Activated CD8-positive, alpha-beta T cell treated with anti-CD3 and anti-CD28 coated beads for 36 hours (primary cell): ENCODE measurements at places on chromosomes 7 and 10. TPM values are rescaled to one million over a fixed set of nuclear protein-coding genes. Genes with fewer than 3 reads are reported as not detected.
A peak's percentile ranks its signal among the peaks of the same experiment; 100 is the strongest.

GRCh38 chr7:816751-817671, 15.3 kb upstream of the SUN1 start:
- peak; percentile 73 for DNase-seq

DNA sequence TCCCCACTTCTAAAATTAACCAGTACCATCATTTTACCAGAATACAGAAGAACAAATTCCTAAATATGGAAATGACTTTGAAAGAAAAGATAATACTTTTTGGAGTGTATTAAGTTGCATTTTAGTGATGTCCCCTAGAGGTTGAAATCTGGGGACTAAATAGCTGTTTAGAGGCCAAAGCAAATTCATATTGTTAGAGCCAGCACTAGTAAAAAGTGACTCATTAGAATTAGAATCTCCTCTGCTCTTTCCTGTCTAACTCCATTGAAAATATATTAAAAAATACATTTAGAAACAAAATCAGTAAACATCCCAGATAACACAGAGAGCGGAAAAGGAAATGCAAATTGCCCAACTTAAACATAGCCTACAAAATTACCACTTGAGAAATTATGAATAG, 1189.6 kb upstream of the C7orf33 start:
- DNase-seq, result no peak

DNA sequence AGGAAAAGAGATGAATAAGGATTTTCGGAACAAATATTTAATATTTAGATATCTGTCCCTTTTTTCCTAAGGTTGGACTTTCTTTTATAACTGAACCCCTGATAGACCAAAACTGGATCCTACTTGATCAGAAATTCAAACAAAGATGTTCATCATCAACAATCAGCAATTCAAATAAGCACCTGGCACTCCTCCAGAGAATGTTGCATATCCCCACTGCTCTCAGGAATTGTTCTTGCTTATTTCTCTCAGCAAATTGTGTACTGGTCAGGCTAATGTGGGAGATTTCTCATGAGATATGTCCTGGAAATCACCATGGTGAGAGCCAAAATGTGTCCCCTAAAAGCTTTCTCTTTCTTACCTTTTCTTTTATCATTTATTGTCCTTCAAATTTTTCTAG, 40.3 kb upstream of the LHFPL3 start:
- no peak for DNase-seq

GRCh38 chr7:78703391-78703790, 750.1 kb downstream of the MAGI2 start:
- no peak for DNase-seq

DNA sequence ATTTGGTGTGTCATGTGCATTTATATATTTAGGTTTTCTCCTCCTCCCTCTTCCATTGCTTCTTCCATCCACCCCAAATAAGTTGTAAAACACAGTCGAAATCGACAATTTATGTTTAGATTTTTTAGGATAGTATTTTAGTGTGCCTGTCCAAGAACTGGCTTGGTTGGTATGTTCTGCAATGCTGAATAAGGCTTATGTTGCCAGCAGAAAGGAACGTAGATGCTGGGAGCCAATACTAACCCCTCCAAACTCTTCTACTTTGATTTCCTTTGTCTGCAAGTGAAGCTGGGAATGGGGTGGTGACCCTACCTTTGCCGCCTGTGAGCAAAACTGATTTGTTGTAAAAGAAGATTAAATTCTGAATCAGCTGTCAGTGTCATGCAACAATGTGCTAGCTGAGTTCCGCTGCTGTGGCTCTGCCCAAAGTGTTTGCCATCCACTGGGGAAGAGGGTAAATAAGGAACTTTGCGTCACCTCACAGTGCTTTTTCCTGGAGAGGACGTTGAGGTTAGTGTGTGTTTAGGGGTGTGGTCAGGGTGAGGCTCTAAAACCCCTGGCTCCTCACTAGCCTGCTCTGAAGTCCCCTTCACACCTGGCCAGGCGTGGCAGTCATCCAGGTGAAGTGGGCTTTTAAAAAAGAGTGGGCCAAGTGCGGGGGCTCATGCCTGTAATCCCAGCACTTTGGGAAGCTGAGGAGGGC, 44.4 kb downstream of the TACC2 start:
- no peak for DNase-seq

- no peak for DNase-seq
Measured at GRCh38 chr10:82409671-82410070, 534.7 kb downstream of the NRG3 start.

- no peak for DNase-seq
Measured at GRCh38 chr7:1113548-1113885, 25.6 kb downstream of the GPER1 start.

DNA sequence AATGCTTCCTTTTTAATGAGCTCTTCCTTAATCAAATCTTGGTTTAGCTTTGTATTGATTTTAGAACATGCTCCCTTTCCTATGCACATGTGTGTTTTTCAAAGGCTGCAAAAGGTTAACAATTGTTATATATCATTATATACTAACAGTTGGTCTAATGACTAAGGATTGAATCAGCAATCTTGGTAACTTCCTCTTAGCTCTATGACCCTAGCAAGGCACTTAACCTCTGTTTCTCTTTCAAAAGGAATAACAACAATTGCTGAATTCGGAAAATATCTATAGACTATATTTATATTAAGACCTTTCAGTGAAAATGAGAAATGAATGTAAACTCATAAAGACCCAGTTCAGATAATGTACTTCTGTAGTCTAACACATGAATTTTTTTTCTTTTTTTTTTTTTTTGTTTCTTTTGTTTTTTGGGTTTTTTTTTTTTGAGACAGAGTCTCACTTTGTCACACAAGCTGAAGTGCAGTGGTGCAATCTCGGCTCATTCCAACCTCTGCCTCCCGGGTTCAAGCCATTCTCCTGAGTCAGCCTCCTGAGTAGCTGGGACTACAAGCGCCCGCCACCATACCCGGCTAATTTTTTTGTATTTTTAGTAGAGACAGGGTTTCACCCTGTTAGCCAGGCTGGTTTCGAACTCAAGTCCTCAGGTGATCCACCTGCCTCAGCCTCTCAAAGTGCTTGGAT, 48.8 kb downstream of the HOXA1 start:
- no peak for DNase-seq

GRCh38 chr10:4981722-4982471, 18.7 kb downstream of the AKR1C1 start:
- DNase-seq, result peak; percentile 9

GRCh38 chr10:100969187-100970075, at the start of gene SEMA4G:
Gene SEMA4G, plus strand, starts transcription at chr10:100969504. Its CDS starts 3,409 bp downstream, at chr10:100972913.
- peak; percentile 64 for DNase-seq

DNA sequence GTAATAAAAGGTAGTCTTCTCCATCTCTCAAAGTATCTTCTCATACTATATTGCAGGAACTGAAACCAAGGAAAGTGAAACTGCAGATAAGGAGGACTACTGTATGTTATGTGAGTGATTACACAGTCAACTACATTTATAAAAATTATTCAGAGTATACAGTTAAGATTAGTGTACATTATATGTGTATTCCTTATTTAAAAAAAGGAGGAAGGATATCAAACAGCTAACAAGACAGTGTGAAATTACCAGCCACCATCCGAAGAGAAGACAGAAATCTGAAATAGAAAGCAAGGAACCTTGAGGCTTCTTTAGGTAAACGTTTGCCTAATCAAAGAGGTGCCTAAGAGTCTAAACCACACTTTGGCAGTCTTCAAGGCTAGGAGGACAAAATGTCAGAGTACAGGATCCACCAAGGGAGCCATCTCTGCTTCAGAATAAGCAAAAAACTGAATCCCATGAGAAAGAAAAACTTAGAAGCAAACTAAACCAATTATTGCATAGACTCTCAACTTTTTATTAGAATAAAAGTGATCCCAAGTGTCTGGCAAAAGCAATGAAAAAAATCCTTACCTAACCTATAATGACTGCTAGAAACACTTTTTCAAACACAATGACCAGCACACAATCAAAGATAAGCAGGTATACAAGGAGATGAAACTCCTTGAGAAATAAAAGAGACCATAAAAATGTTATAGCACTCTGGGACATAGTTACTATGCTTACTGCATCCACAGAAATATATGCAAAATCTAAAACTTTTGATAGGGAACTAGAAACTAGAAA, 6.4 kb downstream of the USP6NL start:
- no peak for DNase-seq

DNA sequence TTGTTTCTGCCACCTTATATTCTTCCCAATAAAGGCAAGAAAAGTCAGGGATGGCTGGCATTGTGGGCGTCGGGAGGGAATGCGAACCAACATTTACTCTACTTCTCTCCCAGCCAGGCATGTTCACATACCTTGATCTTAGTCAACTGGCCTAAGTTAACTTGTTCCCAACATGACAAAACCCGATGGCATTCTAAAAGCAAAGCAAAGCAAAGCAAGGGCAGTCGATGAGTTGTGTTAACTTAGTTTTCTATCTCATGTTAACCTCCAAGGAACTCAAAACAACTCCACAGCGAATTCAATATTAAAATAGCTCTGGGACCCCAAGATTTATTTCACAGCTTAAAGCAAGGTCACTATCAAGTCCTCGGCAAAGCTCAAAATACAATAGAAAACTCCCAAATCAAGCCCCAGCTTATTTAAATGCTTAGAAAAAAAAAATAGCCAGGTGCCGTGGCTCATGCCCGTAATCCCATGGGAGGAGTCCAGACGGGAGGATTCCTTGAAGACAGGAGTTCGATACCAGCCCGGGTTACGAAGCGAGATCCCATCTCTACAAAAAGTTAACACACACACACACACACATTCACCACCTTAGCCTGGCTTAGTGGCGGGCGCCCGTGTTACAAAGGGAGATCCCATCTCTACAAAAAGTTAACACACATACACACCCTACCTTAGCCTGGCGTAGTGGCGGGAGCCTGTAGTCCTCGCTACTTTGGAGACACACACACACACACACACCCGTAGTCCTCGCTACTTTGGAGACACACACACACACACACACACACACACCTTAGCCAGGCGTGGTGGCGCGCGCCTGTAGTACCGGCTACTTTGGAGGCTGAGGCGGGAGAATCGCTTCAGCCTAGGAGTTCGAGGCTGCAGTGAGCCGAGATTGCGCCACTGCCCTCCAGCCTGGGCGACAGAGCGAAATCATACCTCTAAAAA, 901 bp upstream of the CCNY start:
- peak; percentile 49 for DNase-seq

GRCh38 chr10:105682911-105683310, 1041.8 kb downstream of the SORCS3 start:
- no peak for DNase-seq

Gene TMEM196
- total RNA-seq, result not detected

Gene REEP3
- 13.6 TPM for total RNA-seq

Gene EBF3
- not detected for total RNA-seq

Gene SMKR1
- total RNA-seq, result 3.6 TPM

Gene HABP2
- total RNA-seq, result not detected

Gene AGAP9
- 3.4 TPM for total RNA-seq
